Stimulated activated CD4-positive, alpha-beta T cell treated with anti-CD3 and anti-CD28 coated beads, TNF-alpha, amount 100 ng/mL, for 1 hour (primary cell): ENCODE measurements at places on chromosomes 6 and 20.

- no peak for DNase-seq
Observed at GRCh38 chr6:49849213-49849907, 17.0 kb downstream of the CRISP1 start.

- no peak for DNase-seq
Observed at GRCh38 chr20:7094438-7094997, 327.0 kb downstream of the BMP2 start.

- no peak for DNase-seq
Observed at GRCh38 chr20:58001381-58001780, 227.1 kb downstream of the ANKRD60 start.

- DNase-seq: no peak
Observed at GRCh38 chr20:44068316-44069201, 118.4 kb downstream of the JPH2 start.

- no peak for DNase-seq
Observed at GRCh38 chr6:159168536-159169192, 536 bp upstream of the FNDC1 start.

GRCh38 chr6:134502614-134503549 is 185.0 kb upstream of the SGK1 start:
- no peak for DNase-seq

DNA sequence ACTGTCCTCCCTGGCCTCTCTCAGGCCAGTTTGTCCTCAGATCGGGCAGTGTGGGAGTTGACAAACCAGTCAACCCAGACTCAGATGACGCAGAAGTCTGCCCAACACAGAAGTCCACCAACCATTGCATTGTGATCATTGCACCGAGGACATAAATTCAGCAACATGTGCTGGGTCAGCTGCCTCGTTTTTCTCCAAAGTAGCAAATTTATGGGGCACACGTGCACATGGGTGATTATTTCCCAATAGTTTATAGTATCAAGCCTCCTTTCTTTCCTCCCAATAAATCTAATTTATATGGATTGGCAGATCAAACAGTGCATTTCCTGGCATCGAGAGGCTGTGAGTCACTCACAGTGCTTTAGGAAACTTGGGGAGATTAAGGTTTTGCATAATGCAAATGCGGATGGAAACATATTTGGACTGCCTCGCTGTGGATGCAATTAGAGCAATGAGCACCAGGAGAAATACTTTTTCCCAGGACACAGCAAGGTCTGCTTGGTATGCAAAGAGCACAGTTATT is 413.7 kb upstream of the SULF2 start:
- DNase-seq: no peak

DNA sequence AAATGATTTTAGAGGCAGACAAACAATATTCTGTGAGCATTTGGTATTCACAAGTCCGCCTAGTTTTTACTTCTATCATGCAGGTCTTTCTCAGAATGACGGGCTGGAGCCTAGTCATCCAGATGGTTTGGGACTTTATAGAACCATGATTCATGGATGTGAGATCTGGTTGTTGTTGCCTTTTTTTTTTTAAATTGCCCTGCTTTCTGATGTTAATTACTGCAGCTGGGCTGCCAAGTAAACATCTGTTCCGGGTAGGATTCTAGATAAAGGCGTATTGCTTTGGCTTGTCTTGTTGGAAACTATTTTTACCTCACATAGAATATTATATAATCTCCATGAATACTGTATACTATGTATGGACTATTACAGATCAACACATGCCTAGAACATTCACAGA is 58.1 kb downstream of the RNF217 start:
- no peak for DNase-seq

DNA sequence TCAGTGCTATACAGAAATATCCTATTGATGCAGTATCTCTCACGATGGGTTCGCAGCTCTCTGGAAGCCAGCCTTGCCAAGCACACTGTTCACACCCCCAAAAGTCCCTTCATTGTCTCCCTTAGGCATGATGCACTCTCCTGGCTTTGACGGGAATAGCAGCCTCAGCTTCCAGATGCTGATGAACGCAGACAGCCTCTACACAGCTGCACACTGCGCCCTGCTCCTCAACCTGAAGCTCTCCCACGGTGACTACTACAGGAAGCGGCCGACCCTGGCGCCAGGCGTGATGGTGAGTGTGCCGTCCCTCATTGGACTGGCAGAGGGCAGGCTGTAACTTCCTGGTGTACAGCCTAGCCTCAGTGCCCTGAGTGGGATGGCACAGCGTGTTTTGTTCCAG is 60.0 kb upstream of the PBOV1 start:
- DNase-seq: no peak

GRCh38 chr20:48526936-48527335 is 300.9 kb downstream of the PREX1 start:
- DNase-seq: no peak

- DNase-seq: no peak
Observed at GRCh38 chr20:58312836-58313235, 3.3 kb downstream of the RAB22A start.

DNA sequence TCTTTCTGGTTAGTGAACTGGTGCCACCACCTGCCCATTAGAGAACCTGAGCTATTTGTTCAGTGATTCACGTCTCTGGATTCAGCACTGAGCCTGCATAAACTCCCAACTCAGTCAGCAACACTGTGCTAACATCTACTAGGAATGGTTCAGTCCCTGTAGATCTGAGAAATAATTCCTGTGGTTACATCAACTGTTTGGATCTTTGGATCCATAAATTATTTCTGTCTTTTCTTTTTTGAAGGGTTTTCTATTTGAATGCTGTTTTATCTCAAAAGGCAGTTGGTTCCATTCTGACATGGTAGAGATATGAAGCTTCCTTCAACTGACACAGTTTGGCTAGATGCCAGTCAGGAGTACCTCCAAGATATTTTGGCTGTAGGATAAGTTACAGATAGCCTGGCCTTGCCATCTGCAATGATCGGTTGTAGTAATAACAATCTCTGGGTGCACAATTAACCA is 125.9 kb downstream of the TRMT11 start:
- no peak for DNase-seq

GRCh38 chr6:73339340-73339739 is 14.7 kb downstream of the DPPA5 start:
- DNase-seq: no peak

GRCh38 chr20:34891166-34892062 is 15.0 kb downstream of the ACSS2 start:
- DNase-seq: no peak

DNA sequence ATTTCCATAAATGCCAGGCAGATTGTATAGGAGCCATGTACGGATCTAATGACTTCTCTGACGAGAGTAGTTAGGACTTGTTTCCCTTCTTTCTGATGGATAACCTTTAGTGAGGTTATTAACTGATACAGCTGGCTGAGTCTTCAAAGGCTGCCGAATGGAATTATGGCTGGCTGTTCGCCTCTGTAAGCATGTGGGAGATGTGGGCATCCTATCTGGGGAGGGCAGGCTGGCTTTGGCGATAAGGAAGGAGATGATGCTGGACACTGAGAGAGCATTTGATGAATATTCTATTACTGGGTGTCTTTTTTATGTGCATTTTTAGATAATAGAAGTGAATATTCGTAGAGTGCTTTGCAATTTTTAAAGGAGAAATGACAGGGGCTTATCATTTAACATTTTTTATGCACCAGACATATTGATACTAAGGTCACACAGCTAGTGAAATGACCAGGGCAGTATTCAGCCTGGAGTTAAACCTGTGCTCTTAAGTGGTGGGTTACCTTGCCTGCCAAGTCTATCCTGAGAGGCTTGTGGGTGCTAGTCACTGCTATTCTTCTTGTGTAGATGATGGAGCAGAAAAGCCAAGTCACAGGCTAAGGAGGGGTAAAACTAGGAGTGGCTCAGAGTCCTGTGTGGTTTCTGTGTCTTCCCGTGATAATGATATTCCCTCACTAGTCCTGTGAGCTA is 3.1 kb downstream of the PBOV1 start:
- DNase-seq: no peak

DNA sequence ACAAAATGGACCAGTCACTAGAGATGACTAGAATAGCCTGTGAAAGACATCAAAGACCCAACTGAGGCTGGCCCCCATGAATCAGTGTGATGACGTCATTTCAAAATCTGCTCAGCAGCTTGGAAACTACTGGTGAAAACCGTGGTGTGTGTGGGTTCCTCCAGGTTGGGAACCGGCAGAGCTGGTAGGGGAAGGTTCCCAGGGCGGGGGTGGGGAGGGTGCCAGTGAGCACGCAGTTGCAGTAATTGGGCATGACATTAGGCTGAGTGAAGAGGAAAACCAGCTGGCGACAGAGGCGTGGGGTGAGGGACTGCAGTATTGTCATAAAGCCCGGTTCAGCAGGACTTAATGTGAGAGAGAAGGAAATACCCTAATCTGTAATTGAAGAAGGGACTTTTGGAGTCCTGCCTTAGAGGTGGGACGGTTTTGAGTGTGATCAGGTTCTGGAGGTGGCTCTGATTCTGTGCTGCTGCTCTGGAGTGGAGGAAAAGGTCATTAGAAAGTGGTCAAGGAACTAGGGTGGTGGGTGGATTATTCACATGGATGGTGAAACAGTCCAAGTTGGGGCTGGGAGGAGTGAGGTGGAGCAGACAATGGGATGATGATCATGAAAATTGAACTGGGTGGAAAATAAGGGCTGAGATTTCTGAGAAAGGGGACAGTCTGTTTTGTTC is 52.0 kb upstream of the MTHFD1L start:
- DNase-seq: peak; percentile 4

DNA sequence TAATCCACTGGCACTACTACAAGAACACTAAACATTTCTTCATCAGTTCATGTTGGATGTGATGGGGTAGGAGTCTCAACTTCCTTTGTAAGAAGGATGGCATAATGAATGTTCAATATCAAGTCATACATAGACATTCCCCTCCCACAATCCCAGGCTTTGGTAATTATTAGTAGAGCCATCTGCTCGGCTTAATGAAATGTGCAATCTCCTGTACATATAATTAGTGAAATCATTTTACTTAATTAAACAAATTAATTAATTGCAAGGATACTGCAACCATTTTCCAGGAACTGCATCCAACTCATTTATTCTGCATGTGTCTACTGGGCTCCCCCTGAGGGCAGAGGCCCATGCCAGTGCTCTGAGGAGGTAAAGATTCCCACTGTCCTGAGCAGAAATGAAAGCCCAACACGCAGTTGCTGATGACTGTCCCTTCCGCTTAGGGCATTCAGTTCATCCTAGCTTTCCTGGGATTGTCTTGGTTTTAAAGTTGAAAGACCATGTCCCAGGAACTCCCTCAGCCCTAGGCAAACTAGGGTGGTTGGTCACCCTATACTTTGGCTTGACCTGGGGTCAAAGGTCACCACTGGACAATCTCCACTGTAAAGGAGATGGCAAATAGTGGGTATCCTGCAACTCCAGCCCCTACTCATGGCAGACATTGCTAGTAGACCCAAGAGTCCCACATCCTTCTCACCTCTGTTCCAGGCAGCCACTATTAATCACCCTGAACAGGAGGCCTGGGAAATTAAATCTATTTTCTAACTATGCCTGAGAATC is 109.8 kb downstream of the TRERF1 start:
- DNase-seq: no peak

GRCh38 chr6:15673666-15674065 is 10.8 kb upstream of the DTNBP1 start:
- no peak for DNase-seq
